Muscle of leg (tissue), 16 donors: ENCODE measurements at places on chromosomes 7 and 10. TPM values are rescaled to one million over a fixed set of nuclear protein-coding genes. Genes with fewer than 3 reads are reported as not detected.

Gene EBF3
- total RNA-seq = 33.6 TPM

Gene ORAI2
- 7.0 TPM for total RNA-seq

Gene BEND7
- 5.6 TPM for total RNA-seq

Gene CYP26C1
- 0.09 TPM for total RNA-seq

Gene GPR37
- 16.9 TPM for total RNA-seq
